ENCODE measurements at places on chromosomes 11 and 22.
A peak's percentile ranks its signal among the peaks of the same experiment; 100 is the strongest.

DNA sequence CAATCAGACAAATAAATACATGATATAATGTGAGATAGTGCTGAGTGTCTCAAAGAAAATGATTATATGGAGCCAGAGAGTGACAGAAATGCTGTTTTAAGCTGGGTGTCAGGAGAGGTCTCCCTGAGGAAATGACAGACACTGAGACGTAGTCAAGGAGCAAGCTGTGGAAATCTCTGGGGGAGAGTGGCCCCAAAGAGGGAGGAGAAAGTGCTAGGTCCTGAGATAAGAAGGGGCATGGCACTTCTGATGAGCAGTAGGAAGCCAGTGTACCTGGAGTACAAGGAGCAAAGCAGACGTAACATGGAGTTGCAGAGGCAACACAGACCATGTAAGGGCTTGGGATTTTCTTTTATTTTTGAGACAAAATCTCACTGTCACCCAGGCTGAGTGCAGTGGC, 38.8 kb downstream of the ZNF202 start:
- DNase-seq = no peak

DNA sequence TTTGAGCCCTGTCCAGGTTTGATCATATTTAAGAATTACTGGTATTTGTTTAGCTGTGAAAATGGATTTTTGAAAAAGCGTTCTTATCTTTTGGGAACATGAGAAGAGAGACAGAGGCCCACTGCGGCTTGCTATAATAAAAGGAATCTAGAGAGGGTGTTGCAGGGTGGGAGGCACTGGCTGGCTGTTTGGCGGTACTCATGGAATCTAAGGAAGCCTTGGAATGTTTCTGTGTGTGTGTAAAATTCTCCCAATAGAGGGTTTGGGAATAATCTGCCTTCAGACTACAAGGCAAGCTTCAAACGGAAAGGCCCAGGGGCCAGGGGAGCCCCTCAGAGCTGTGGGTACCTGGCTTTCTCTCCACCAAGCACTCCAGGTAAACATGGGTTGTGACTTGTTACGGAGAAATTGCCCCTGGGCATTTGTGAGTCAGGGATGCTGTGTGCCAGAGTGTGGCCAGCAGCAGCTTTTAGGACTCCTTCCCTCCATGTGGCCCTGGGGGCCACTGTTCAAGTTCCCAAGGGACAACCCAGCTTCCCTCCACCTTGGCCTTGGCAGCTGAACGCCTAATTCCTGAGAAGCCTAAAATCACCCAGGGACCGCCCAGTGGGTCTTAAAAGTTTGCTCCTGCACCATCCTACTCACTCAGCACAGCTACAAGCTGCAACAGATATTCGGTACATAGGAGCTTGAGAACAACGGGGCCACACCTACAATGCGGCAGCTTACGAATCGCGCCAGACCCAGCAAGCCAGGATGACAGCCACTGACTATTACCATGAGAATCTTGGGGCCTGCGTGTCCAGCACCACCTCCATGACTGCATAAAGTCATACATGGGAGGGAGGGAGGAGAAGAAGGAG, 14.1 kb upstream of the SYT8 start:
- no peak for DNase-seq

- no peak for DNase-seq
Observed at GRCh38 chr22:20604776-20605221, 97.4 kb downstream of the MED15 start.

DNA sequence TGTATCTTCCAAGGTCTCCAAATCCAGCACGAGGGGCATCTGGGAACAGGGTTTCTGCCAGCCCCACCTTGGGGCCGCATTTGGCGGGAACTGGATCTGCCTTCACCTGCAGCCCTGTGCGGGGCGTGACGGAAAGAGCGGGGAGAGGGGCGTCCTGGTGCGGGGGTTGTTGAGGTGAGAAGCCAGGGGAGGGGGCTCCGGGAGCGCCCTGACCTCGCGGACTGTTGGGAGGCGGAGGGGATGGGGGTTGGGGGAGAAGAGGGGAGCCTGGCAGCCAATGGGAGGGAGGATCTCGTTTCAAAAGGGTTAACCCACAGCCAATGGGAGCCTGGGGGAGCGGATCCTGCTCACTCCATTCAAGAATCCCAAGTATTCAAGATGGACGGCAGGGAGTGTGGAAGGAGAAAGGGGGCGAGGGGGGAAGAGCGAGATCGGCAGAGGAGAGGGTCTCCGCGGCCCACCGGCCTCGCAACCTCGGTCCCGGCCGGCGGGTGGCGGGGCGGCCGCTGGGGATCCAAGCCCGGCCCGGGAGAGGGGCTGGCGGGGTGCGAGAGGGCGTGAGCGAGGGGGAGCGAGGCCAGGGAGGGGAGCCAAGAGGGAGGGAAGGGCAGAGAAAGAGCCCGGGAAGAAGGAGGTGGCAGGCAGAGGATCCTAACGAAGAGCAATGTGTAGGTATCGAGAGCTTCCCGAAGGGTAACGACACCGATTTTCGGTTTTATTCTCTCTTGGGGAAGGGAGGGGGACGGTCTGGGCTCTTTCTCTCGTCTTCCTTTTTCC, 11.5 kb downstream of the YPEL4 start:
- peak; percentile 74 for DNase-seq

- DNase-seq = no peak
Observed at GRCh38 chr22:43287441-43287840, 55.7 kb downstream of the SCUBE1 start.

- DNase-seq = no peak
Observed at GRCh38 chr22:49394116-49394785, 433.4 kb downstream of the BRD1 start.

DNA sequence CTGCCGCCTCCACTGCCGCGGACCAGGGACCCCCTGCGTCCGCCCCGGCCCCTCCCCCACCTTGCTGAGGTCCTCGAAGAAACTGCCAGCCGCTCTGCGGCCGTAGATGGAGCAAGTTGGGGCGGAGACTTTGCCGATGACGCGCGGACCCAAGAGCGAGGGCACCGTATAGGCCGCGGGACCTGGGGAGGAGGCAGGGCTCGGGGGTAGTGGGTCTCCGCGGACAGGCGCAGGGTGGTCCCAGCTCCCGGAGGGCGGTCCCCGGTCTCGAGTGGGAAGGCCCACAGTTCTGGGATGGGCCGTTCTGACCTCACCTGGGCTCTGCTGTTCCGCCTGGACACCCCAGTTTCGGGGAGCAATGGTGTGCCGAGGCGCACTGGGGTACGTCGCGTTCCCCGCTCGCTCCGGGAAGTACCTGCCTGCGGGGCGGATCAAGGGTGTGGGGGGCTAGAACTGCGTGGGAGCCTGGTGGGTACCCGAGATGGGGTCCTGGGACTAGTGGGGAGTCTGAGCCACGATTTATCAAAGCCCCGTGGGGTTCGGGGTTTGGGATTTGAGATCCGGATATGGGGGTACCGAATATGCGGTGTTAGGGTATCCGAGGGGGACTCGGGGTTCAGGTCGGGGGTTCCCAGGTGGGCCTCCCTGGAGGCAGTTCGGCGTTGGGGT, 1.2 kb upstream of the TYMP start:
- DNase-seq = no peak

DNA sequence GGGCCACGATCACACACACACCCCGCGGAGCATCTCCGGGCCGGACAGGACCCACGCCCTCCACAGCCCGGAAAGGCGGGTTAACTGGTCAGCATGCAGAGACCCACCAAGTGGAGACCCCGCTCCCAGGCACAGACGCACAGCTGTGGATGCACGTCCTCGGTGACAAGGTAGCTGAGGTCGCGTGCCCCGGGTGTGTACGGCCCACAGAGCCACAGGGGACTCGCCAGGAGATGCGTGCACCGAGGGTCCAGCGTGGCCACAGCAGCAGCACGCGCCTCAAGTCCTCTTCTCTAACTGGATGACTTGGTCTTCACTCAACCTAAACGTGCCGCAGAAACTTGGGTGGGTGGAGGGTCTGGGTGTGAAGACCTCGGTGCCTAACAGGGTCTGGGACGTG, 5.5 kb downstream of the H19 start:
- DNase-seq = no peak

DNA sequence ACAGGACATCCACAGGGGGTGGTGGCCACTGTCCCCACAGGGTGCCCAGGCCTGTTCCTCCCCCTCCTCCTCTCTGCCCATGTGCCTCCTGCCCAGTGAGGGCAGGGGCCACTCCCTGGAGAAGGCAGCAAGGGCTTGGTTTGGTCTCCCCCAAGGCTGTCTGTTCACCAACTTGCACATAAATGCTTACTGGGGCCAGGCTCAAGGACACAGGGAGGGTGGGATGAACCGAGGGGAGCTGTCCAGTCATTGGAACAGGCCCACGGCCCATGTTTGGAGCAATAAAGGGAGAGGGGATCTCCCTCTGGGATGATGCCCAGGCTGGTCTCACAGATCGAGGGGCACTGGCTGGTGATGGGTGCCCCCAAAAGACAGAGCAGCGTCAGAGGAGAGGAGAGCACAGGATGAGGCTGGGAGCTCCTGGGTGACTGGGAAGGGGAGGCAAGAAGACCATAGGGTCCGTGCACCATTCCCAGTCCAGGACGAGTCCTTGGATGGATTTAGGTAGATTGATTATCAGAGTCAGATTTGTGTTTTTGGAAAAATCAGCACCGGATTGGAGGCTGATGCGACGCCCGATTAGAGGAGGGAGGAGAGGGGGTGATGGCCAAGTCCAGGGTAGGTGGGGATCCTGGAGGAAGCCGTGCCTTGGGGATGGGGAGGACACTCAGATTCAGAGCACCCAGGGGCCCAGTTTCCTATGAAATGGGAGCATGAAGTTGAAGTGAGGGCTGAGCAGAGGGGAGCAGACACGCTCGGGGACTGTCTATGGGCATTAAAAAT, 1.1 kb downstream of the IGLL5 start:
- DNase-seq = no peak

GRCh38 chr22:30289980-30290313, 642 bp upstream of the CASTOR1 start:
- DNase-seq = no peak

DNA sequence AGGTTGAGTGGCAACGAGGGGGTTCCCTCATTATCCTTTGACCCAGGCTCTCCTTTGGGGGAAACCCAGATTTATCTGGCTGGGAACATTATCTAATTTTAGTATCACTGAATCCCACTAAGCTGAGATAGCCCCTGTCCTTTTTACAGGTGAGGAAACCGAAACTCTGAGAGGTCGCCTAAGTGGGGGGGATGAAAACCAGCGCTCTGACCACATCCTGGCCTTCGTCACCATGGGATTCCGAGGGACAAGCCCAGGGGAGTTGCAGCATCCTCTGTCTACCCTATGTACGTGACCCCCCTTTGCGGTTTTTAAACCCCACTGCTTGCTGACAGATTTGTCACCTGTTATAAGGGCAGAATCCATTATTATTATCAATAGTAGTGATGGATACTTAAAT, 61.0 kb downstream of the ISX start:
- no peak for DNase-seq

DNA sequence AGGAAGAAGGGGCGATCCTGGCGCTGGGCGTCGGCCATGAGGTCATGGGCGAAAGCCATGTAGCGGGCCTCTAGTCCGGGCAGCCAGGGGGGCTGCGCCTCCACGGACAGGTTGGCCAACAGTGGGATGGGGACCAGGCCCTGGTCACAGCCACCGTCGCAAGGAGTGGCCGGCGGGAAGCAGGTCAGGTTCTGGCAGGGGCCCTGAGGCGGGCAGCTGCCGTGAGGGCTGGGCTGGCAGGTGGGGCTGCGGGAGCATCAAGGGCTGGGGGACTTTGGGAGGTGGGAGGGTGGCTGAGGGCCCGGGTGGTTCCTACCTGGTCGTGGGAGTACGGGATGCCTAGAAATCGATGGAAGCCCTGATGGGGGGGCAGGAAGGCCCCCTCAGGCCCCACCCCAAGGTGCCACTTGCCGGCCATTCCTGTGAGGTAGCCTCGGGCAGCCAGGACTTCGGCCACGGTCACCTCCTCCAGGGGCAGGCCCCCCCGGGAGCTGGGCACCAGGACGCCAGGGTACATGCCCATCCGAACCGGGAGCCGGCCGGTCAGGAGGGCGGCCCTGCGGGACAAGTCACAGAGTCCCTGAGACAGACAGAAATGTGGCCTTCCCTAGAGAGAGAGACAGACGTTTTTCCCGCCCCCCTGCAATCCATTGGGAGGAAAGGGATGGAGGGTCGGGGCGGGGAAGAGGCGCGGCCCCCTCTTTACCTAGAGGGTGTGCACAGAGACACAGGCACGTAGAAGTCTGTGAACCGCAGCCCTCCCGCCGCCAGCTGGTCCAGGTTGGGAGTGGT, 906 bp downstream of the ARSA start:
- DNase-seq = no peak

- no peak for DNase-seq
Observed at GRCh38 chr11:20353829-20354434, 9.6 kb upstream of the HTATIP2 start.

GRCh38 chr11:110835106-110835505, 122.9 kb upstream of the ARHGAP20 start:
- no peak for DNase-seq

DNA sequence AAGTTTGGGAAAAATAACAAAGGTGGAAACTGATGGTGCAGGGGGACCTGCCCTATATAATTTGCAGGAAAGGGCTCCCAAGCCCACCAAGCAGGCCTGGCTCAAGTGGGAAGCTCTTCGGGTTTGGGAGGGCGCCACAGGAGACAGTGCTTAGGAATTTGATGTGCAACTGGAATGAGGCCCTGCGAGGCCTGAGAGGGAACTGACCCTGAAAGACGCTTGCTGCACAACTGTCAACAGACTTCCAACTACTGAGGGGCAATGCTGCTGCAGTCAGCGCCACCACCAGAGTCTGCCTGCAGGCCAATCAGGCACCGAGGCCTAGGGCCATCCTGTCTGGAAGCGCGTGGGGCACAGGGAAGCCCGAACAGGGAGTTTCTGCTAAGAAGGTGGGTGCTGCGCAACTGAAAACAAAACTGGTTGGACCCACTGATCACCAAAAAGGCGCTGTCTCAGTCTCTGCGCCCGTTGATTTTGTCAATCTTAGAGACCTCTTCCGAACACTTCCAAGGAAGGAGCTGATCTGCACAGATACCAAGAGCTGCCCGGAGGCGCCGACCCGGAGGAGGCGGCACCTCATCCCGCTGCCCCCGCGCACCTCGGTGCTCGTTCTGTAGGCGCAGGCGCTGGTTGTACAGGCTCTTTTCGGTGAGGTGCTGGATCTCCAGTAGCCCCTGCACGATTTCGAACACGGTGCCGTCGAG, 667 bp downstream of the DGCR6L start:
- DNase-seq = no peak

GRCh38 chr22:27801202-27801615, 347 bp downstream of the MN1 start:
- no peak for DNase-seq

GRCh38 chr22:36432592-36433317, 45.0 kb upstream of the MYH9 start:
- DNase-seq = no peak

DNA sequence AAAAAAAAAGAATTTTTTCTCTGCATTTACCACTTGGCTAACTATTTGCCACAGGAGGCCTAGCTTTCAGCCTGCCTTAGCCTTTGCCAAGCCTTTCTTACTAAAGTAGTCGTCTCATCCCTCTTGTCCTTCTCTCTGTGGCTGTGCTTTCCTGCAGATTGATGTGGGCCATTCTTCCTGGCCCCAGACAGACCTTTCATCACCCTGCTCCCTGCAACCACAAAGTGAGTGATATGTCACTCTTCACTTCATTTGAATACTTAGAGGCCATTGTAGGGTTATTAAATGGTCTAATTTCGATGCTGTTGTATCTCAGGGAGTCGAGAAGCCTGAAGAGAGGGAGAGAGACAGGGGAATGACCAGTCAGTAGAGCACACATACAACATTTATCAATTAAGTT, 37.6 kb downstream of the ART5 start:
- DNase-seq = no peak

Measured in amniotic stem cell (primary cell).